ENCODE measurements at places on chromosomes 16 and 17.

DNA sequence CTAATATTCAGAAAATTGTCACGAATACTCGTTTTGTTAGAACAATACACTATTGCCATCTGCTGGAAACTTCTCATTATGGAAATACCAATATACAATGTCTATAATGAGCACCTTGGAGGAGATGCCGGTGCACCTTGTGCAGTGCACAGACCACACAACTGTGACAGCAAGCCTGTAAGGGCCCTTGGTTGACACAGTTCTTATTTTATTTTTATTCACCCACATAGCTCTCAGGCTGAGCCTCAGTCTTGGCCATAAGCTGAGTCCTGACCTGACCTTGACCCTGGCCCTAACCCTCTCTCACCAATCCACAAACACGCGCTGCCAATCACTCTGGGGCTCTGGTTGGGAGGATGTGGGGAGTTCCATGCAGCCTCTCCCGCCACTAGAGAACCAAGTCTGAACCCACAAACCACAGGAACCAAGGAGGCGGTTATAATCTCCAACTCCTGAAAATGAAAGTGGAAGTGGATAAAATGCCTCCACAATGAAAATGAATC is 7.6 kb downstream of the AIPL1 start:
- peak; percentile 41 for DNase-seq

DNA sequence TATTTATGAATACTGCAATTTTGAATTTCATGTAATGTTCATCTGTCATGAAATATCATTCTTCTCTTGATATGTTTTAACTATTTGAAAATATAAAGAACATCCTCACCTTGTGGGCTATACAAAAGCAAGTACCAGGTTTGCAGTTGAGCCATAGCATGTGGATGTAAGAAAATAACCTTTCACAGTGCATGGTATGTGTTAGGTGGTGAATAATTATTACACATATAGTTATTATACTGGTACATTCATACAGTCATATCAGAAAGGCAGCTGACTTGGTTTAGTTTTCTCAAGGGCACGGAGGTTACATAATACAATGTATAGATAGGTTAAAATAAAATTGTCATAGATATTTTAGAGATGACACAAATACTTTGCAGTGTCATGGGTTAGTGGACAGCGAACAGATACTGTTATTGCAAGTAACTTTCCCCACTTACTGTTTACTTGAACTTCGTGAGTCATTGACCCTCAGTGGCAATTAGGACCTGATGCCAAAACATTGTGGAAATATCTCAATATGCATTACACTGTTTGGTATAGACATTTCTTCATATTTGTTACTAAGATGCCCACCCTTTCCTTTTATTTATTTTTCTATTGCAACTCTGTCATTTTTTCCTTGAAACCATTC is 445.4 kb upstream of the GOT2 start:
- no peak for DNase-seq

GRCh38 chr16:72677662-72678447 is 370.1 kb downstream of the ZFHX3 start:
- peak; percentile 60 for DNase-seq

GRCh38 chr16:4314532-4315185 is 1.2 kb upstream of the GLIS2 start:
- peak; percentile 86 for DNase-seq

DNA sequence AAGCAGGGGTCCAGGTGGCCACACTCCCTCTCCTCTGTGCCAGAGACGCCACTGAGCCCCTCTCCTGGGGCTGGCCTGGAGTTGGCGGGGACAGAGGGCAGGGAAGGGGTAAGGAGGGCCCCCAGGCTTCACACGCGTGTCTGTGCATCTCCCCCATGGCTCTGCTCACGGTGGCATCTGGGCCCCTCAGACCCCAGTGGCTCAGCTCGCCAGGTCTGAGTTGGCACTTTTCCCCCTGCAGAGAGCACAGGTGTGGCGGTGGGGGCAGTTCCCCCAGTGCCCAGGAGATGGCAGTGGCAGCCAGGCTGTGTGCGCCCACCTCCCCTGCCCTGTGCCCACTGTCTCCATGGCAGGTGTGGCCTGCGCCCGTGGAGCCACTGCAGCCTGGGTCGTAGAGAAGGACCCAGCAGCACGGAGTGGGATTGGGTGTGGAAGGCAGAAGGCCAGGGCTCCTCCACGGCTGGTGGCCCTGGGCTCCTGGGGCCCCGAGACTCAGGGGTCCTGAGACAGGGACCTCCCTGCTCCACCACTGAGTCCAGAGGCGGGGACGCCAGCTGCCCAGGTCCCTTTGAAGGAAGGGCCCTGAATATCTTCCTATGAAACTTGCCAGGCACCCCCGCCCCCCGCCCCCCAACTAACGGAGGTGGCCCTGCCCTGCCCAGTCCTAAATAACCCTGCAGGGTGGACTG is 4.3 kb upstream of the APRT start:
- peak; percentile 74 for DNase-seq

- no peak for DNase-seq
Observed at GRCh38 chr16:11306997-11307638, 26.0 kb upstream of the PRM1 start.

DNA sequence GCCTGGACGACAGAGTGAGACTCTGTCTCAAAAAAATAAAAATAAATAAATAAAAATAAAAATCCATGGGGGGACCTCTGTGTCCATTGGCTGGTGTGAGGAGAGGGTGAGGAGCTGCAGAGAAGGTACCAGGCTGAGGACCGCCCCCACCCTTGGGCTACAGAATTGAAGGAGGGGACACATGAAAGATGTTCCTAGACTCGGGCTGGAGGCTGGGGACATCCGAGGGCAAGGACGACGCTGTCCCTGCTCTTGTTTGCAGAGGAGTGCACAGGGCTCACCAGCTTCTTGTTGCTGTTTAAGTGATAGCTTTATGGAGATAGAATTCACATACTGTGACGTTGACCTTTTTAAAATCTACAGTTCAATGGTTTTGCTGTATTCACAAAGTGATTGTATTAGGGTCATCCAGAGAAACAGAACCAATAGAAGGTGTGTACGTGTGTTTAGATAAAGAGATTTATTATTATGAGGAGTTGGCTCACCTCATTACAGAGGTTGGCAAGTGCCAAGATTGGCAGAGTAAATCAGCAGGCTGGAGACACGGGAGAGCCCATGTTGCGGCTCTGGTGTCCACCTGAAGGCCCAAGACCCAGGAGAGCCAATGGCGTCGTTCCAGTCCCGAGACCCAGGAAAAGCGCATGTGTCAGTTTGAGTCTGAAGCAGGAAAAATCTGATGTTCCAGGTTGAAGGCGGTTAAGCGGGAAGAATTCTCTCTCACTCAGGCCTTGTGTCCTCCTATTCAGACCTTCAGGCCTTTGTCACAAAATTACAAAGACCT is 320.7 kb downstream of the SEC14L1 start:
- DNase-seq, result no peak

DNA sequence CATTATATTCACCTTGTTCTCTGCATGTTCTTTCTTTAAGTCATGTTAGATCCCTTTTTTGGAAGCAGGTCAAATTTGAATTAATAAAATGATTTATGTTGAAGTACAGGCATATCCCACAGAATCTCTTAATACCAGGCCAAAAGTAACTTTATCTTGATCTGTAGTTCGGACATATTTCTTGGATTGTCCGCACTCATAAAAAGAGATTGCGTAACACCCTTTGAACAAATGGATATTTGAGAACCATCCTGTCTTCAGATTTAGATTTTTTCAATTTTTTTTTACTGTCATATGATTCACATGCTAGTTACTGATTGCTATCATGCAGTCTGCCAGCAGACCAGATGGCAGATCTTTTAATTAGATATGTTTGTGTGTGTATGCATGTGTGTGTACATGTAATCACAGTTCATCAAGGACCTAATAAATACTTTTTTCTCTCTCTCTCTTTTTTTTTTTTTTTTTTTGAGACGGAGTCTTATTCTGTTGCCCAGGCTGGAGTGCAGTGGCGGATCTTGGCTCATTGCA is 352.6 kb downstream of the WWOX start:
- no peak for DNase-seq

- peak; percentile 77 for DNase-seq
Observed at GRCh38 chr17:75516619-75517296, 430 bp downstream of the TSEN54 start.

- peak; percentile 91 for DNase-seq
Observed at GRCh38 chr17:4948166-4948930, at the start of gene PFN1. PFN1 (minus strand) TSS chr17:4948530; CDS start chr17:4948394, 136 bp downstream.

- DNase-seq, result no peak
Observed at GRCh38 chr17:12821376-12821940, 32.2 kb downstream of the ARHGAP44 start.

DNA sequence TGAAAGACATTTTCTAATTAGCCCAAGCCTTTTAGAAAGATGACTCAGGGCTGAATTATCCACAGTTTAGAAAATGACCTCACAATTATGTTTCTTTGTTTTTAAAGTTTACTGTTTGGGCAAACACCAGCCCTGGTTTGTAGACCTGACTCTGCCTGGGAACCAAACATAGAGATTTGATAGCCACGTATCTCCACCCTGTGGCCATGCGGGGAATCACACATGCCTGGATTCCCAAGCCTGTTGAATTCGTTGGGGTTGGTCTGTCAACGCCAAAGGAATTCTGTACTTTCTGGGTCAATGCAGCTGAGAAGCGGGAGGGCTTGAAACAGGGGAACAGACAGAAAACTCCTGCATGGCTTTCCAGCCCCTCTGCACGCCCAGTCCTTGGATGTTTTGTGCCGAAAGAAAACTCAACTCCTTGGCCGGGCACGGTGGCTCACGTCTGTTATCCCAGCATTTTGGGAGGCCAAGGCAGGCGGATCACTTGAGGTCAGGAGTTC is 26.9 kb downstream of the CD300A start:
- DNase-seq, result peak; percentile 81

DNA sequence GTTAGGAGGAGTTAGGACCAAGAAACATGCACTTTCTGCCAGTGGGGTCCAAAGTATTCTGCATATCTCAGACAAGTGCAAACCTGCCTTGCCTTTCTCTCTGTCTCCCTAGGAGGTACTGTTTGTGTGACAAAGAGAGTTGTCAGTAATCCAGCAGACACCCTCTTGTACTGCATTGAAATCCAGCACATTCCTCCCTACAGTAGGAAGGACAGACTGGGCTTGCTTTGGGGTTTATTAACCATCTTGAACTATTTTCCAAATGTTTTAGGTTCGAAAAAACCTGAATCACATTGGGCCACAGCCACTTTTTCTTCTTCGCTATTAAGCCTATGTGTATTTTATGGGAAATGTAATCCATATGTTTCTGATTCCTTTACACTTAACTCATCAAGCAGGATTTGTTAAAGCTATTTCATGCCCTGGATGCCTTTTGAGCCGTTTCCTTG is 204.2 kb upstream of the KCNJ16 start:
- DNase-seq, result no peak

DNA sequence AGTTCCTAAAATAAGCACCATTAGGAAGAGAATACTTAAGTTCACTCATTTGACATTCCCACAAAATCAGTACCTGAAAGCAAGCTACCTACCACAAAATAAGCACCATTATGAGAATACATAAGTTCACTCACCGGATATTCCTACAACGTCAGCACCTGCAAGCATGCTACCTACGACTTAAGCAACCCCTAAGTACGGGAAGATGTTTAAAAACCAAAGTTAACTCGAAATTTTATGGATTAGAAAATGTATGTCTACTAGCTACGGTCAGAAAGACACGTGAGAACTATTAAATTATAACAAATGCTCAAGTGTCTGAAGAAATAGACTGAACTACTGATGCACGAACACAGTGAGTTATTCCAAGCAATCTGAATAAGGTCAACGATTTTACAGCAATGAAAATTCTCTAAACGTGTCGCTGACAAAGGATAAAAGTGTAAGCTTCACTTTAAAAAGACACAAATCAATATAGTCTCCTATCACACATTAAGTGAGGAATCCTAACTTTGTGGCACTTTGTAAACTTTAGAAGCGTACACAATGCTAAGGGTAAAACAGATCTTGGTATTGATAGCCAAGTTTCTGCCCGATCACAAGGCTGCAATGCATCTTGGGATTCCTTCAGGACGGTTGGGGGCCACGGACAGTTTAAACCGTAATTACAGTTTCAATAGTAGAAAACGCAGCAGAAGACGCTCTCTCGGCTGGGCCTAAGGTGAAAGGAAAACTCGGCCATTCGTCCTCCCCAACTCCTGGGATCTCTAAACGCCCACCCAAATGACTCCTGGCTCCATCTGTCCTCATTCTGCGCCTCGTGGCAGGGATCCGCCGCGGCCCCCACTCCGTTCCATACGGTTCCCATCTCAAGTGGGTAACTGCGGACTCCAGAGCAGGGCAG is 1.3 kb downstream of the GSPT1 start:
- peak; percentile 40 for DNase-seq

GRCh38 chr17:1650731-1651558 is 1.3 kb upstream of the RILP start:
- DNase-seq, result peak; percentile 20

- no peak for DNase-seq
Observed at GRCh38 chr16:74500907-74501306, 79.6 kb upstream of the CLEC18B start.

DNA sequence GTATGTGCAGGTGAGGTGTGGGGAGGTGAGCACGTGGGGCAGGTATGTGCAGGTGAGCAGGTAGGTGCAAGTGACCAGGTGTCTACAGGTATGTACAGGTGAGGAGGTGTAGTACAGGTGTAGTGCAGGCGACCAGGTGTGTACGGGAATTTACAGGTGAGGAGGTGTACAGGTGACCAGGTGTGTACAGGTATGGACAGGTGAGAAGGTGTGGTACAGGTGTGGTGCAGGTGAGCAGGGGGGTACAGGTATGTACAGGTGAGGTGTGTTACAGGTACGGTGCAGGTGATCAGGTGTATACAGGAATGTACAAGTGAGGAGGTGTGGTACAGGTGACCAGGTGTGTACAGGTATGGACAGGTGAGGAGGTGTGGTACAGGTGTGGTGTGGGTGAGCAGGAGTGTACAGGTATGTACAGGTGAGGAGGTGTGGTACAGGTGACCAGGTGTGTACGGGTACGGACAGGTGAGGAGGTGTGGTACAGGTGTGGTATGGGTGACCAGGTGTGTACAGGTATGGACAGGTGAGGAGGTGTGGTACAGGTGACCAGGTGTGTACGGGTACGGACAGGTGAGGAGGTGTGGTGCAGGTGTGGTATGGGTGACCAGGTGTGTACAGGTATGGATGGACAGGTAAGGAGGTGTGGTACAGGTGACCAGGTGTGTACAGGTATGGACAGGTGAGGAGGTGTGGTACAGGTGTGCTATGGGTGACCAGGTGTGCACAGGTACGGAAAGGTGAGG is 12.8 kb upstream of the DBNDD1 start:
- peak; percentile 11 for DNase-seq

DNA sequence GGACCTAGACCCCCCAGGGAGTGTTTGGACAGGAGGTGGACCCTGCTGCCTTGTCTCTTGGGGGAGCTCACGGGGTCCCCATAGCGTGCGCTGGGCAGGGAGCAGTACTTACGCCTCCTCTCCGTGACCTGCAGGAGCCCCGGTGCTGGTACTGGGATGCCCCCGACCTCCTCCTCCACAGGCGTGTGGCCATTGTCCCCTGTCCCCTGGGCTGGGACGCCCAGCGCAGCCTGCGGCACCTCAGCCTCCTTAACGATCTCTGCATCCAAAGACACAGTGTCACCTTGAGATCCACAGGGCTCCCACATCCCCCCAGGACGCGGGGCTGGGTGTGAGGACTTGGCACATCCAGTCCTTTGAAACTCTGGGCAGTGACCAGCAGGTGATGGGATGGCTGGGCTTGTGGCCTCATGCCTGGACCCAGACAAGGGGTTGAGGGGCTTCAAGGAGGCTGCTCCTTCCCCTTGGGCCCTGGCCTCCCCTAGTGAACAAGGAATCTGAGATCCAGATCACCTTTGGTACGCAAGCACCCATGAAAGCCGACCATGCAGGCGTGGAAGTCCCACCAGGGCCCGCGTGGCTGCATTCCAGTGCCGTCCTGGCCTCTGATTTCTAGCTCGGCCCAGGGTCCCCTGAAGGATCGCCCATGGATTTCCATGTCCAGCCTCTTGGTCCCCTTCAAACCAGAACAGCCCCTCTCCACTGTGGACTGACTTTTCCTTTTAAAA is 9.9 kb downstream of the DBNDD1 start:
- no peak for DNase-seq
